Fibroblast of the aortic adventitia (primary cell): ENCODE measurements at places on chromosomes 13 and 19.
A peak's percentile ranks its signal among the peaks of the same experiment; 100 is the strongest.

- no peak for DNase-seq
Observed at GRCh38 chr19:20103091-20103740, 25.4 kb downstream of the ZNF90 start.

DNA sequence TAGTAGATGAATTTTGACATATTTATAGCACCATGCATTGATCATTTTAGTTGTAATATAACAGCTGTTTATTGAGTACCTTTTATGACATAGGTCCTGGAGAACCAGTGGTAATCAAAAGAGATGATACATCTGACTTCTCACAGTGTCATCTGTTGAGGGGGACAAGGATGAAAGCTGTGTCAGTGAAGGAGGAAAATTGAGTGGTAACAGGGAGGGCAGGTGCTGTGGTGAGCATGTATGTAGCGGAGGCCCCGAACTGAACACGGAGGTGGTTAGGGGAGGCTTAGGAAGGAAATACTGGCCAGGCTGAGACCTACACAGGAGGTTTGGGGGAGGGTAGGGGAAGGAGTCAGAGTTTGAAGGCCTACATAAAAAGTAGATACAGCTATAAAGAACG is 199.7 kb downstream of the GGACT start:
- DNase-seq, result no peak

- no peak for DNase-seq
Observed at GRCh38 chr19:6394831-6395230, 1.9 kb upstream of the GTF2F1 start.

DNA sequence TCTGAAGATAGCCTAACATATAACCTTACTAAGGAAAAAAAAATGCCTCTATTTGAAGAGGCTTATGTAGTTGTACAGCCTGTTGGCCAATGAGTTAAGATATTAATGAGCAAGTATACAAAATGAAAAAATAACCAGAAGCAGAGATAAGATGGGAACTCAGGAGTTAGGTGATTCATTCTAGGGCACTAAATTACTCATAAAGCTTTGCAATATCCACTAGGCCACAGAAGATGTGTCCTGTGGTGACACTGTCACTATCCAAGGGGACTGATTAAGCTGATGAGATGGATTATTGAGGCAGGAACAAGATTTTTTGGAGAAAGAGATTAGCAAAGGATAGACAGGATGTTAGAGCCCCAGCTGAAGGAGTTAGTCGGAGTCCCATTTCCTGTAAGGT is 99.6 kb downstream of the LIG4 start:
- no peak for DNase-seq

- DNase-seq, result no peak
Observed at GRCh38 chr19:8269724-8270123, 38.4 kb downstream of the CD320 start.

GRCh38 chr19:34332027-34332760 is 32.8 kb upstream of the GPI start:
- DNase-seq, result no peak

DNA sequence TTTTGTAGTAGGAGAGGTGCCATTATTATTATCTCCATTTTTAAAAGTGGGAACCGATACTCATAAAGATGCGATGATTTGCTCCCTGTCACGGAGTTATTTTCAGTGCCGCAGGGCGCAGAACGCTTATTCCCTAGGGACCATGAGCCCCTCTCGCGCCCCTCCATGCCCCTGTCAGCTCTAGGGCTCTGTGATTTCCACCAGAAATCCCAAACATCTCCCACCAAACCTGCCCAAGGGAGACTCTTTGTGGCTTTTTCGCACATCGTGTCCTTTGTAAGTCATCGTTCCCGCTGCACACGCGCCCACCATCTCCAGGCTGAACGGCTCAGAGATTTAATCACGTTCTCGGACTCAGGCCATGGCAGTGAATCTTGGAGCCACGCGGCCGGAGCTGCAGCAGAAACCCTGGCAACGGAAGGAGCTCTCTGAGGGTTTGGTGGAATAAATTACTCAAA is 105.1 kb downstream of the DNAJC15 start:
- DNase-seq, result peak; percentile 30

GRCh38 chr19:5154799-5155426 is 185.7 kb downstream of the PTPRS start:
- no peak for DNase-seq

DNA sequence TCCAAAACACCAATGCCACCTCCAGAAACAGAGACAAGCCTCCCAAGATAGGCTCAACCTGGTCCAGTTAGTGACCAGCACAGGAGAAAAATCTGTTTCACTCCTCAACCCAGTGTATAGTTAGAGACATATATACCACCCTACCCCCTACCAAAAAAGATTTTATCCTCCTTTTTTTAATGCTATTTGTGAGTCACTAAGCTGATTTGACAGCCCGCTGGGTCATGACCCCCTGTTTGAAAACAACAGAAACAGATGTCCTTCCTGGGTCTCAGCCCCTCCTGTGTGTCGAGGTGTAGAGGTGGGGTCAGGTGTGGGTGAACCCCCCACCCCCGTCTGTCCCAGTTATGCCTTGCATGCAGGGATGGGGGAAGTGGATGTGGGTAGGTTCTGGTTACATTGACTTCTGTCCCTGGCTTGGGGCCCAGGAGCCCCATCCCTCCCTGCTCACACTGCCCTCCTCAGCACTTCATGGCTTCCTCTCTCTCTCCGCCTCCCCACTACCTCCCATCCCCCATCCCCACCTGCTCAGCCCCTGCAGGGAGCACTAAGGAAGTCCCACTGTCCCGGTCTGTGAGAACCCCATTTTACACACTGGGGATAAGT is 14.0 kb upstream of the TOMM40 start:
- no peak for DNase-seq

DNA sequence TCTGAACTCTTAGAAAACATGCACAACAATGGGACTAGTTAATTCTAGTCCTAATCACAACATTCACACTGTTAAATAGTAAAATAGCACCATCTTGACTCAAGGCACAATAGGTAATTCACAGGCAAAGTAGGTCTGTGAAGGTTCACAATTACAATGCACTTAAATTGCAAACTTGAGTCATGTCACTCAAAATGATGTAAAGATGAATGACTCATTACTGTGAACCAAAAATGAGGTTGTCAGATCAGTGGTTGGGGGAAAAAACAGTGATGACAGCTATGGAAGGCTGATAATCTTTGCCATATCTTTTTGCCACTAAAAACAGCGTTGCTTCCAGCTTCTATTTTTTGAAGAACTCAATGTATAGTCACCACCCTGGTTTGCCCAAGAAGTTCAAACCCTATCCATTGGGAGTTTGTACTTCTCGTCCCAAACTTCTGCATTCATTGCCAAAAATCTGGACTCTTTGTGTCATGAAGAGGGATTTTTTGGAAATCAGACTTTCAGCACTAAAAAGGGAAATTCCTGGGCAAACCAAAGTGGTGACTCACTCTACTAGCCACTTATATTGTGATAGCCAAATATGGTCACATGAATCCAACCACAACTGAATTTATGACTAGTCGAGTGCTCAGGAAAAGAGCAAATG is 200.9 kb upstream of the TMTC4 start:
- peak; percentile 97 for DNase-seq

DNA sequence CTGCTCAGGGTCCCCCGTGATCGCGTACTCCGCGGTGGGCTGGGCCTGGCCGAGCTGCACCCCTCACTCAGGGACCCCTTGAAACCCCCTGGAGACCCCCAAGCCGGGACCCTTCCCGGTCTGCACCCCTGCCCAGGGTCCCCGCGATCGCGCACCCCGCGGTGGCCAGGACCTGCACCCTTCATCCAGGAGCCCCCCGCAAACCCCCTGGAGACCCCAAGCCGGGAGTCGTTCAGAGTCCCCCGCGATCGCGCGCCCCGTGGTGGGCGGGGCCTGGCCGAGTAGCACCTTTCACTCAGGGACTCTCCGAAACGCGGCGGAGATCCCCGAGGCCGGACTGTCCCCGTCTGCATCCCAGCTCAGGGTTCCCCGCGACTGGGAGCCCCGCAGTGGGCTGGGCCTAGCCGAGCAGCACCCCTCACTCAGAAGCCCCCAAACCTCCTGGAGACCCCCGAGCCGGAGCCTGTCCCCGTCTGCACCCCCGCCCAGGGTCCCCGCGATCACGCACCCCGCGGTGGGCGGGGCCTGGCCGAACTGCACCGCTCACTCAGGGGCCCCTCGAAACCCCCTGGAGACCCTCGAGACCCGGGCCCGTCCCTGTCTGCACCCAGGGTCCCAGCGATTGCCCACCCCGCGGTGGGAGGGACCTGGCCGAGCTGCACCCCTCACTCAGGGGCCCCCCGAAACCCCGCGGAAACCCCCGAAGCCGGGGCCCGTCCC is 748 bp downstream of the LMNB2 start:
- no peak for DNase-seq
